Putamen (tissue), 1 donor: ENCODE measurements at places on chromosomes 4 and X.

DNA sequence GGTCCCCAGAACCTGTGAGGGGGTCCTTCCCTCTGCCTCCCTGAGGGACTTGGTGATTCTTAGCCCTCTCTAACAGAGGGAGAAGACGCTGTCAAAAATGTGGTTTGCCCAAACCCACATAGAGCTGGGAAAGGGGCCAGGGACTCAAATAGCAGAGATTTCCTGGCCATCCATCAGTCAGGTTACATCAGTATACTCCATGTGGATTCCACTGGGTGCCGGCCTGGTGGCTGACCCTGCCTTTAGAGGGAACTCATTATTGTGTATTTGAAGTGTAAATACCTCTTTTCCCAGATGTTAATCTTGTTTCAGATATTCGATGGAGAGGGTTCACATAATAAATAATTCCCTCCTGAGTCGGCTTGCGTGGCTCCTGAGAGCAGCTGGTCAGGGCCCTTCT, 130.3 kb downstream of the TBL1X start:
- DNase-seq: no peak

GRCh38 chrX:37787423-37787869, 7.6 kb downstream of the CYBB start:
- DNase-seq: no peak

GRCh38 chr4:1231637-1232360, 17.1 kb downstream of the CTBP1 start:
- DNase-seq: no peak

- no peak for DNase-seq
Measured at GRCh38 chr4:132763465-132763864, 385.6 kb upstream of the PCDH10 start.

DNA sequence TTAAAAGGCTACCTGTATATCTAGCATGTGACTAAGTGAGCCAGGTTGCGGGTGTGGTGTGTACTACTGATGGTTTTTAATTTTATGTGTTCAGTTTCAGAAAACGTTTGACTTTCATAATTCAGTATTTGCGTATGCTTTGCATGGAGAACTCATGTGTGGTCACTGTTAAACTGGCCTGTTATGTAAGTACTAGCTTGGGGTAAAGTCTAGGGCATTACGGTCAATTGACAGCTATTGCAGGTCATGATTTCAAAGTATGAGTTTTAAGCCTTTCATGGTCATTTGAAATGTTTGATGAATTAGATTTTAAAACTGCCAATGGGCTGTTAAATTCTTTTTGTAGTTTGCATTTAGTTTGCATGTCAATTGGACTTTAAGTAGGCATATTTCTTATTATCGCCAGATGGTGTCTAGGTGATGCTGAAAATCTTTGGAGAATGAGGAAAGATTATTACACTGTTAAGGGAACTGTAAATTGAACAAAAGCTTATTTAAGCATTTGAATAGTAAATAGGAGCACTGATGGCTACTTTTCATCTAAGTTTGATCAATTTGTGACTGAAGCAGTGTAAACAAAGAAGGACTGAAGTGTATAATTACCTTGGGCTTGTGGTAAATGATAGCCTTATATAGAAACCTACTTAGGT, 563.4 kb downstream of the DACH2 start:
- DNase-seq: no peak

DNA sequence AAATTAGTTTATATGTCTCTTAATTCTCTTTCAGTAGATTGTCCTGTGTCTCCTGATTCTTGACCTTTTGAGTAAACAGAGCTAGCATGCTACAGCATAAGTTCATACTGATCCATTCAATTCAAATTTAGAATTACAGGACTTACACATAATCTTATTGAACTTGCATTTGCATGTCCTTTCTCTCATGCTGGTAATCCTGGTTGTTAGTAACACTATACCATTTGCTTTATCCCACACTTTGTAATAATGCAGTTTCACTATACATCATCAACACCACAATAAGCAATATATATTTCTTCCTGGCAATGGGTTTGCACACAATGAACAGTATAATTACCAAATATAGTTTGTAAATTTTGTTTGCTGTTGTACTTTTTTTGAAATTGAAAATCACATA, 937.2 kb upstream of the GRID2 start:
- no peak for DNase-seq

GRCh38 chrX:69150281-69150960, 14.8 kb downstream of the PJA1 start:
- no peak for DNase-seq

GRCh38 chr4:72942565-72942964, 127.0 kb downstream of the COX18 start:
- DNase-seq: no peak
